Left lung (tissue), 14 donors: ENCODE measurements at places on chromosomes 2 and 18. TPM values are rescaled to one million over a fixed set of nuclear protein-coding genes. Genes with fewer than 3 reads are reported as not detected.

Gene BMP10
- total RNA-seq: not detected

Gene LDLRAD4
- total RNA-seq: 26.6 TPM

Gene STRN
- total RNA-seq: 25.4 TPM

Gene RAB17
- 35.5 TPM for total RNA-seq

- no peak overlapping the region for H3K4me3 ChIP-seq
- no peak overlapping the region for H3K27ac ChIP-seq
- no peaks in the 10 kb centered on the region for H3K27me3 ChIP-seq
- H3K36me3 ChIP-seq: no peaks in the 10 kb centered on the region
Observed at GRCh38 chr18:13051950-13052349, 60.8 kb downstream of the CEP192 start.

Gene ACTG2
- total RNA-seq: 156 TPM

- peaks cover 92% of the 10 kb centered on the region for H3K4me1 ChIP-seq
- H3K4me3 ChIP-seq: no peak overlapping the region
- peak overlapping the region; percentile 85 for H3K27ac ChIP-seq
- DNase-seq: peak; percentile 92
- H3K27me3 ChIP-seq: no peaks in the 10 kb centered on the region
Observed at GRCh38 chr2:74845217-74845751, 11.4 kb downstream of the HK2 start.

DNA sequence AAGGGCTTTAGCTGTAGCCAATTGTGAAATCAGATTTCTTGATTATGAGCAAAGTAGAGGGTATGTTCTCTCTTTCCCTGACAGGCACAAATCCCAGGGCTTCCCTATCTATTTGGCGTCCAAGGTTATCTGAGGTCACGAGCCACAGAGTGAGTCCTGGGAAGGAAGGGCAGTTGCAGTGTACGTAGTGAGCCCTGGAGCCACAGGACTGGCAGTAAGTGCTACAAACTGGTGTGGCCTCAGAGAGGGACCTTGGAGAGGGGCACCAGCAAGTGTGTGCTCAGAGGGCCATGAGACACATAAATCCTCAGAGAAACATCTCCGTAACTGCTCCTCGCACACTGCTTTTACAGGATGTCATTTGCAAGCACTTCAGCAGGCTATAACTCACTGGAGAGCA, 115.5 kb upstream of the SH3BP4 start:
- H3K36me3 ChIP-seq: no peaks in the 10 kb centered on the region
- no peak overlapping the region for H3K27ac ChIP-seq
- H3K4me1 ChIP-seq: no peaks in the 10 kb centered on the region
- H3K27me3 ChIP-seq: no peaks in the 10 kb centered on the region

GRCh38 chr2:27737676-27738348, 33.7 kb upstream of the MRPL33 start:
- H3K27ac ChIP-seq: peak overlapping the region; percentile 50
- peaks cover 10% of the 10 kb centered on the region for H3K4me1 ChIP-seq
- no peaks in the 10 kb centered on the region for H3K27me3 ChIP-seq

- H3K27me3 ChIP-seq: no peaks in the 10 kb centered on the region
- H3K36me3 ChIP-seq: no peaks in the 10 kb centered on the region
- H3K27ac ChIP-seq: no peak overlapping the region
- no peak overlapping the region for H3K4me3 ChIP-seq
Observed at GRCh38 chr2:56450772-56451171, 267.0 kb downstream of the CCDC85A start.

GRCh38 chr2:137207030-137207429, 441.7 kb downstream of the THSD7B start:
- no peak for DNase-seq
- H3K27me3 ChIP-seq: no peaks in the 10 kb centered on the region
- H3K36me3 ChIP-seq: no peaks in the 10 kb centered on the region
- H3K4me1 ChIP-seq: no peaks in the 10 kb centered on the region

Gene UGT1A8
- not detected for total RNA-seq

DNA sequence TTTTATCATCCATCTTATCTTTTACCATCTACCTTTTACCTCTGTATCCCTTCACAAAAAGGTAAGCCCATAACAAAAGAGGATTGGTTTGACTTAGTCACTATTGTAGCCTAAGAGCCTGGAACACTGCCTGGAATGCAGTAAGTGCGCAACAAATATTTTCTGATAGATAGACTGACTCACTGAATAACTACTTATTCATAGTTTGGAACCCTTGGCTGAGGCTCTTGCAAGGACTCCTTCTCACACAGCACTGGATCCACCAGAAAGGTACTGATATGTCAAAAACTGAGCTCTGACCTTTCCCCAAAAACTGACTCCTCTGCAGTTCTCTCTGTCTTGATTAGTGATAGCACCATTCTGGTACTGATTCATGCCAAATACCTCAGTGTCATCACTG, 426.7 kb downstream of the SETBP1 start:
- no peaks in the 10 kb centered on the region for H3K36me3 ChIP-seq
- H3K4me1 ChIP-seq: peaks cover 9% of the 10 kb centered on the region
- H3K4me3 ChIP-seq: no peak overlapping the region

DNA sequence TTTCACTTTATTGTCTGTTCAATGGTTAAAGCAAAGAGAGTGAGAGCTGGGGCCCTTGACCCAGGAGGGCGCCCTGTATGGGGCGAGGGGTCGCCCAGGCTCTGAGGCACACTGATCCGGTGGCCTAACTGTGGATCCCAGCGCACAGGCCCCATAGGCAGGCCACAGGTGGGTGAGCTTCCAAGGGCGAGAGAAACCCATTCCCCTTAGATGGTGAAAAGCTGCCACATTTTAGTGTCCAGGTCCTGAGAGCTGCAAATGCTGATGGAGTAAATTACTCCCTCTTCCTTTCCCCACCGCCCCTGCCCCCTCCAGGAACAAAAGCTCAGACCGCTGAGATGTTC, 5.9 kb upstream of the DLX2 start:
- peaks cover 90% of the 10 kb centered on the region for H3K27me3 ChIP-seq
- DNase-seq: no peak
- H3K36me3 ChIP-seq: no peaks in the 10 kb centered on the region
- no peak overlapping the region for H3K4me3 ChIP-seq
- no peak overlapping the region for H3K27ac ChIP-seq

DNA sequence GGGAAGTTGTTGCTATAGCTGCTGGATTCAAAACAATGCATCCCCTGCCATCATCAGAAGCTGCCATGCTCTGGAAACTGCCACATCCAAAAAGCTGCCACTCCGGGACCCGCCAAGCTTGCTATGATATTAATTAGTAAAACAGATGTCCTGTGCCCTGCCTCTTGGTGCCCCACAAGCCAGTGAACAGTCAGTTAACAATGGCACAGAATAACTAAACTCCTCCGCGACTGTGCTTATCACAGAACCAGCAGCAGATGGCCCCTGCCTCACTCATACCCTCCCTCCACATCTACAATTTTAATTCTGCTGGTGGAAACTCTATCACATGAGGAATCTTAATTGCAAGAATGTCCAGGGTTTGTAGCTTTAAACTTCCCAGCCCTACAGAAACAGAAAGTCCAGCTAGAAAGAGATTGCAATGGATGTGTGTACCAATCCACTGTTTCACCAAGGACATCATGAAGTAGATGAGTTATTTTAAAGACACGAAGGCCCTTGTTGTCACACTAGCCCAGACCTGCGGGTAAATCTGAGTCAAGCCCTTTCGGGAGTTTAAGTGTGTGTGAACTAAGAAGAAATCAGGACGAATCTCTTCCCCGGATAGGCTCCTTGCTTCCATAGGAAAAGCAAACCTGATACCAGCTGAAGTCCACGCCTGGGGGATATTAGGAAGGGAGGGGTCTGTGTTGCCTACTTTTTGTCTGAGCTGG, 7.4 kb upstream of the ACYP2 start:
- DNase-seq: no peak
- no peaks in the 10 kb centered on the region for H3K27me3 ChIP-seq
- no peaks in the 10 kb centered on the region for H3K36me3 ChIP-seq

- DNase-seq: no peak
- H3K36me3 ChIP-seq: no peaks in the 10 kb centered on the region
- peaks cover 23% of the 10 kb centered on the region for H3K27me3 ChIP-seq
- no peak overlapping the region for H3K4me3 ChIP-seq
- H3K4me1 ChIP-seq: no peaks in the 10 kb centered on the region
Observed at GRCh38 chr2:98948956-98949739, 13.1 kb upstream of the CRACDL start.

Gene IL37
- 1.1 TPM for total RNA-seq

DNA sequence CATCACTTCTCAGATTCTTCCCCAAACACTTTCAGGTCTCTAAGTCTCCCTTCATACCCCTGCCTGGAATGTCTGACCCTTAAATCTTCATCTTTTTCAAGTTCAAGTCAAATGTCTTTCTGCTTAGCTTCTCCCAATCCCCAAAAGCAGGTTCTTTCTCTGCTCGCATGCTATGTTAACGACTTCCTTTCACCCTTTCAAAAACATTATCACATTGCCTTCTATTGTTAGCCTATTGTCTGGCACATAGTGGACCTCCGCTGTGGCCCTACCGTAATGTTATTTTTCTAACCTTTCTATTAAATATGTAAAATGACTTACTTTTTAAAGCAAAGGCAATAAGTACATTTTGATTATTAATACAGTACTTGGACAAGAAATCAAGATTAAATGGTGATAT, 2.2 kb downstream of the CDKL4 start:
- no peaks in the 10 kb centered on the region for H3K4me1 ChIP-seq
- no peak overlapping the region for H3K4me3 ChIP-seq
- DNase-seq: no peak

GRCh38 chr2:26088038-26088643, 54.3 kb downstream of the RAB10 start:
- H3K4me1 ChIP-seq: peaks cover 75% of the 10 kb centered on the region
- peaks cover 7% of the 10 kb centered on the region for H3K36me3 ChIP-seq
- no peak overlapping the region for H3K27ac ChIP-seq
- no peak for DNase-seq

DNA sequence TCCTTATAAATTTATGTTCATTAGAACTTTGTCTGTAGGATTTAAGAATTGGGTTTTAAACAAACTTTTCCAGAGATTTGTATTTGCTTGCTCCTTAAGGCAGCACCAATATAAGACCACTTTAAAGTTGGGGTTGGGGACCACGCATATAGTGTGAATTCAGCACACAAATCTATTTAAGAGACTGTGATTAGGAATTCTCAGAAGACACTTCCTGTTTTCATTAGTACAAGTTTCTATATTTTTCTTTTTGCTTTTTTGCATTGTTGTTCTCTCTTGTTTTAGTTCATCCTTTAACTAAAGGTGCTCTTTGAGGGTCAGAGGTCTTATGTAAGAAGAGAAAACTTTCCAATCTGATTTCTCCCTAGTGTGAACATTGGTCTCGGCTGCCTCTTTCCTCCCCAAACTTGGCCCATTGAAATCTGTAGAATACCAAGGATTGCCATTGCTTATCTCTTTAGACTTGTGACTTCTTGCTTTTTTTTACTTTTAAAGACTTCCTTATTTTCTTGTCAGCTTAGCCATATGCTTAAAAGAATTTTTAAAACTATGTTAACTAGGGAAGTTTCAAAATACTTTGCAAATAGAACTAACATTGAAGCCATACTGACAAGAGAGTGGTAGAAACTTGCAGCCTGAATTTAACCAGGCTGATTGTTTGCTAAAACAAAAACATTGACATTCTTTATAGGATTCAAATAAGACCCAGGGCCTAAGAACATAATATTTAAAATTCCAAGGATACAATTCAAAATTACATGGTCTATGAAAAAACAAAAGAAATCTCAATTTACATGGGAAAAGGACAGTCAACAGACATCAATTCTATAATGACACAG, 264.1 kb upstream of the FN1 start:
- H3K4me3 ChIP-seq: no peak overlapping the region
- no peaks in the 10 kb centered on the region for H3K27me3 ChIP-seq
- no peaks in the 10 kb centered on the region for H3K4me1 ChIP-seq

DNA sequence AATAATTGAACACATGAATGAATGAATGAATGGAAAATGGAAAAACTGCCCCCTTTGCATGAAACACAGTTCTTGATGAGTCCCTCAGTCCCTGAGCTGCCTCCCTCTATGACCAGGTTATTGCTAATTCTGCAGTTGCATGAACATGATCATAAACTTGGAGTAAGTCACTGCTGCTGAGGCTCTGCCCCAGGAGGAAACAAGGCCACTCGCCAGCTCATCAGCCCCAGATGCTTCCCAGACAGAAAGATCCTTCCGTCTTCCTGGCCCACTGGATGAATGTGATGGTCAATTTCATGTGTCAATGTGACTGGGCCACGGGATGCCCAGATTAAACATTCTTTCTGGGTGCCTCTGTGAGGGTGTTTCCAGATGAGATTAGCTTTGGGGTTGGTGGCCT, 16.4 kb downstream of the GPR45 start:
- H3K36me3 ChIP-seq: no peaks in the 10 kb centered on the region
- H3K4me3 ChIP-seq: no peak overlapping the region
- H3K4me1 ChIP-seq: no peaks in the 10 kb centered on the region
- H3K27ac ChIP-seq: no peak overlapping the region
- DNase-seq: no peak
- no peaks in the 10 kb centered on the region for H3K27me3 ChIP-seq

GRCh38 chr2:230762317-230762896, 49.8 kb downstream of the CAB39 start:
- H3K27me3 ChIP-seq: no peaks in the 10 kb centered on the region
- DNase-seq: no peak
- no peak overlapping the region for H3K4me3 ChIP-seq
- H3K36me3 ChIP-seq: peaks cover 58% of the 10 kb centered on the region

Gene AOX1
- total RNA-seq: 29.4 TPM

Gene UGT1A4
- total RNA-seq: not detected

- no peaks in the 10 kb centered on the region for H3K4me1 ChIP-seq
- no peak overlapping the region for H3K27ac ChIP-seq
- H3K4me3 ChIP-seq: no peak overlapping the region
- no peaks in the 10 kb centered on the region for H3K27me3 ChIP-seq
- H3K36me3 ChIP-seq: peaks cover 16% of the 10 kb centered on the region
- DNase-seq: no peak
Observed at GRCh38 chr2:232299084-232299483, 79.5 kb upstream of the ALPP start.

GRCh38 chr2:188416367-188416766, 124.7 kb downstream of the GULP1 start:
- H3K27me3 ChIP-seq: no peaks in the 10 kb centered on the region
- DNase-seq: no peak
- H3K36me3 ChIP-seq: no peaks in the 10 kb centered on the region
- H3K27ac ChIP-seq: no peak overlapping the region
- H3K4me1 ChIP-seq: peaks cover 5% of the 10 kb centered on the region
- H3K4me3 ChIP-seq: no peak overlapping the region

GRCh38 chr2:4122726-4123125, 419.4 kb downstream of the DCDC2C start:
- H3K4me3 ChIP-seq: no peak overlapping the region
- no peaks in the 10 kb centered on the region for H3K4me1 ChIP-seq
- no peak overlapping the region for H3K27ac ChIP-seq
- no peaks in the 10 kb centered on the region for H3K27me3 ChIP-seq

Gene PARD3B
- 24.6 TPM for total RNA-seq

Gene UGT1A6
- total RNA-seq: 1.7 TPM

- H3K36me3 ChIP-seq: no peaks in the 10 kb centered on the region
- peaks cover 4% of the 10 kb centered on the region for H3K4me1 ChIP-seq
- no peak overlapping the region for H3K27ac ChIP-seq
- H3K27me3 ChIP-seq: peaks cover 8% of the 10 kb centered on the region
- no peak overlapping the region for H3K4me3 ChIP-seq
- DNase-seq: peak; percentile 57
Observed at GRCh38 chr2:1586251-1586922, 157.9 kb downstream of the PXDN start.

- no peaks in the 10 kb centered on the region for H3K36me3 ChIP-seq
- no peaks in the 10 kb centered on the region for H3K4me1 ChIP-seq
- no peaks in the 10 kb centered on the region for H3K27me3 ChIP-seq
- no peak overlapping the region for H3K4me3 ChIP-seq
Observed at GRCh38 chr2:127615511-127616166, 30.3 kb upstream of the GPR17 start.
